Thoracic aorta (tissue), 2 donors: ENCODE measurements at places on chromosomes 13 and 19.
A peak's percentile ranks its signal among the peaks of the same experiment; 100 is the strongest.

DNA sequence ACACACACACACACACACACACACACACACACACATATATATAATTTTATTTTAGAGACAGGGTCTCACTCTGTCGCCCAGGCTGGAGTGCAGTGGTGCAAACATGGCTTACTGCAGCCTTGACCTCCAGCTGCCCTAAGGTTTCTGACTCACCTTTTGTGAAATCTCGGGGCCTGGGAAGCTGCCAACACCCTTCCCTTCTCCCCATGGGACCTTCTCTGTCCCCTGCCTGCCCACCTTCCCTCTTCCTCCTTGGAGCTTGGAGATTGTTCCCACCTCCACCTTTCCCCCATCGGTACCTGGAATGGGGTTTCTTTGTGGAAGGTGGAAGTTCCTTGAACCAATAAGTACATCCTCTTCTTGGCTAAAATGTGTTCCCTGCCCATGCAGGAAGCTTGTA, 6.3 kb downstream of the ARRDC5 start:
- no peak for DNase-seq

DNA sequence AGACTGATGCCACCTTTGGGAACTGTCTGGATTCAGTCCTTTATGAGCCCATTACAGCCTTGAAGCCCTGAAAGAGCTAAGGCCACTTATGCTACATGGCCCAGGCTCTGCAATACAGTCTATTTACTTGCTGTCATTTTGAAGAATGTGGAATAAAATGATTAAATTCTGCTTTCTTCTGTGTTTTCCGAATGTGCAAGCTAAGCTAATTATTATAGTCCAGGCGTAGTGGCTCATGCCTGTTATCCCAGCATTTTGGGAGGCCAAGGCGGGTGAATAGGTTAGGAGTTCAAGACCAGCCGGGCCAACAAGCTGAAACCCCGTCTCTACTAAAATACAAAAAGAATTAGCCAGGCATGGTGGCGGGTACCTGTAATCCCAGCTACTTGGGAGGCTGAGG, 142.5 kb downstream of the TEX29 start:
- no peak for DNase-seq

- no peak for DNase-seq
Measured at GRCh38 chr19:23996549-23996948, 81.9 kb downstream of the ZNF726 start.

- no peak for DNase-seq
Measured at GRCh38 chr19:8214802-8215201, 5.6 kb downstream of the CERS4 start.

DNA sequence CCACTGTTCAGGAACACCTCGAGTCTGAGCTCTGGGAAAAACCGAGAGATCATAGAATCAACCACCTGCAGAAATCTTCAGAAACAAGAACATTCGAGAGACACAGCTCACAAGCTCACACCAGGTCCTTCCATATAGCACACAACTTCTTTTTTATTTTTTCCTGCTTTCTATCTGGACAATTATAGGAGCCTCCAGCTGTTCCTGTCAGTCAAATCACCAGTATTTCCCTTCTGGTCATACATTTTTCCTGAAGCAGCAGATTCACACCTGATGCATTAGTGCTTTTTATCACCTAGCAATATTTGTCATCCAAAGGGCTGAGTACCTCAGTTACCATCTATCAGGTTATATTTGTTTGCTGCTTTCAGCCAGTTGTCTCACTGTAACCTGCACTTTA, 323.5 kb downstream of the FOXO1 start:
- DNase-seq: no peak

- no peak for DNase-seq
Measured at GRCh38 chr13:79439275-79439674, 33.2 kb upstream of the RBM26 start.

GRCh38 chr13:72541674-72542073, 185.8 kb downstream of the MZT1 start:
- DNase-seq: no peak

DNA sequence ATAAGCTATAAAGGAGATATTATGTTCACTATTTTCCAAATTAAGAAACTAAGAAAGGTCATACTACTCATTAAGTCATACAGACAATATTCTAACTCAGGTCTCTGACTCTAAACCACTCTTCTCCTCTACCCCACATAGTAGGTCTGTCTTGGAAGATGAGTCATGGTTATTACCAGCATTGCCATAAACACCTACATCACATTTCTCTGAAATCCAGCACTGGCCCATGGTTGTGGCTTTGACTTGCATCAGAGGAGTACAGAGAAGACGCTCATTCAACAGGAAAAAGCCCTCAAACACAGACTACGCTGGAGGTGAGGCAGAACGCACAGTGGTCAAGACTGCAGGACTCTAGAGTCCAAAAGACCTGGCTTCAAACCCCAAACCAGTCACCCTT, 476.8 kb downstream of the COG6 start:
- no peak for DNase-seq

DNA sequence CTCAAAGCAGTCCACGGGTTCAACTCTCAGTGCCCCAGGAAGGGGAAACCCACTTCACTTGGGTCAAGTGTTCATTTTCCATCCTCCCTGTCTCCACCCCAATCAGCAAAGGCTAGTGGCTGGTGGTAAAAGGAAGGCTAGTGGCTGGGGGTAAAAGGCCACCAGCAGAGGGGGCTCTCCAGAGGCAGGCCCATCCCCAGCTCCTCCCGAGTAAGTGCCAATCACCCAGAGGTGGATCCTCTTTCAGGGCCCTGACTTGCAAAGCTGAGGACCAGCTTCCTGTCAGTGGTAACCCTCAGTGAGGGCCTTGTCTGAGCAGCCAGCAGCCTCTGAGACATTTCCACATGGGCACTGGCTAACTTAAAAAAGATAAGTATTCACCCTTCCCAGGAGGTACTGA, 22.0 kb upstream of the TPT1 start:
- DNase-seq: no peak

DNA sequence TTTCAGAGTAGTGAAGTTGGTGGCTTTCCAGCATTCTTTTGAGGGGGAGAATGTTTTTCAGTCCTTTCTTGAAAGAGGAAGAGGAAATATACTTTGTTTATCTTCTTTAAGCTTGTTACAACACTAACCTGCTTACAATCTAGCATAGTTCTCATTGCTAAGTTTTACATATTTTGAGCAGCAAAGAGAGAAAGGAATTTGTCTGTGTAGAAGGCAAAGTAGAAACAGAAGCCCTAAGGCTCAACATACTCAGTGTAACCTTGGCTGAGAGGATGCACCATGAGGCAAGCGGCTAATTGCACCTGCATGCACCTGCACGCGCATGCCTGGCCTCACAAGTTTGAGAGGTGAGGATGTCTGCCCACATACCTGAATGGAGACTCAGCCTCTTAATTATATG, 2.2 kb downstream of the FRY start:
- no peak for DNase-seq

DNA sequence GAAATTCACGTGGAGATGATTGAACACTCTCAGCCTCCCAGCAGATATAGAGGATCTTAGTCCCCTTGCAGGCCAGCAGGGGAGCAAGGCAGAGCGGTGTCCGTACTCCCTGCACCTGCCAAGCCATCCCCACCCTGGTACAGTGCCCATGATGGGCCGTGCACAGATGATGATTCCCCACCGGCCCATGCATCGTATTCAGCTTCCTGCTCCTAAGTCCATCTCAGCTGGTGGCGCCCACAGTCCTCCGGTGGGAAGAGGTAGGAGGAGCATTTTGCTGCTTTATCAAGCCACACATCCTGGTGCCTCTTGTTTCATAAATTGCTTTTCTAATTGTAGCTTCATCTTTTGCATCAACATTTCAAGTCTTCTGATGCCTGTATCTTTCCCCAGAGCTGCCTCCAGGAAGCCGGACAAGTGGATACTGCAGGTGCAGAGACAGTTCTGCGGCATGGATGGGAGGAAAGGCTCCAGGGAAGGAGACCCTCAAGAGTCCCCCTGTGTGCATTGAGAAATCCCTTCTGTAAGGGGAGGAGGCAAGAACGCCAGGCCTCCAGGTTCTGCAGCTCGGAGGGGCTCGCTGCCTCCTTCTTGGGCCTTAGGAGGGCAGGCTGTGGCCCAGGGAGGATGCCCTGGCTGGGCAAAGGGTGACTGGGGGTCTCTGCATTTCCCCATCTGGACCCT, 55.3 kb downstream of the F2RL3 start:
- DNase-seq: no peak

- DNase-seq: no peak
Measured at GRCh38 chr19:32421589-32422361, 16.2 kb downstream of the DPY19L3 start.

GRCh38 chr13:82747291-82747690, 1135.0 kb downstream of the SLITRK1 start:
- DNase-seq: no peak

- DNase-seq: no peak
Measured at GRCh38 chr13:109228211-109228610, 558.2 kb downstream of the IRS2 start.

DNA sequence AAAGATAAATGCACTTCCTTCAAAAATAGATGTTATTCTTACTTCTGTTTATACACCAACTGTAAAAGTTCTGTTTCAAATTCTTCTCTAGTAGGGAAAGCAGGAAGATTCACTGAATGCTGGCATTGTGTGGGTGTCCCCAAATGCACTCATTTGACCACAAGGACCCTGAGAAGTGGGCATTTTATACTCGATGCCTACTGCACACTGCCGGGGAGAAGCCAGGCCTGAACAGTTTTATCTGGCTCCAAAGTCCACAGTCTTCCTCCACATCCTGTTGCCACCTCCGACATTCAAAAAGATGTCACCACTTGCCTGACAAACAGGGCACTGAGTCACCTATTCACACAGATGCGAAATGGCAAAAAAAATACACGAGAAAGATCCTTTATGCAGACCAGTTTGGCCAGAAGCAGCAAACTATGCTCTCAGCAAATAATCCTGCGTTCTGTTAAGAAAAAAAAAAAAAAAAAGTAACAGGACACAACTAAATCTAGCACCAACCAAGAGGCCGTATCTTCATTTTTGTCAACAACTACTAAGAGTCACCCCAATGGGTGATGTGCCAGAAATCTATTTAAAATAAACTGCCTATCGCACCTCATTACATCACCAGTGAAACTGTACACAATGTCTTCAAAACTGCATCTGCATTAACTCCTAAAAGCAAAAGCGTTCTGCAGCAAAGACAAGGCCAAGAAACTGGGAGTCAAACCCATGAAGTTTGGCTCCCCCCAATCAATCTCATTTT, 6.2 kb downstream of the ZC3H4 start:
- no peak for DNase-seq

GRCh38 chr19:35432911-35433310, 15.1 kb upstream of the FFAR2 start:
- no peak for DNase-seq

GRCh38 chr19:18379803-18380747, 5.9 kb upstream of the GDF15 start:
- DNase-seq: peak; percentile 86

DNA sequence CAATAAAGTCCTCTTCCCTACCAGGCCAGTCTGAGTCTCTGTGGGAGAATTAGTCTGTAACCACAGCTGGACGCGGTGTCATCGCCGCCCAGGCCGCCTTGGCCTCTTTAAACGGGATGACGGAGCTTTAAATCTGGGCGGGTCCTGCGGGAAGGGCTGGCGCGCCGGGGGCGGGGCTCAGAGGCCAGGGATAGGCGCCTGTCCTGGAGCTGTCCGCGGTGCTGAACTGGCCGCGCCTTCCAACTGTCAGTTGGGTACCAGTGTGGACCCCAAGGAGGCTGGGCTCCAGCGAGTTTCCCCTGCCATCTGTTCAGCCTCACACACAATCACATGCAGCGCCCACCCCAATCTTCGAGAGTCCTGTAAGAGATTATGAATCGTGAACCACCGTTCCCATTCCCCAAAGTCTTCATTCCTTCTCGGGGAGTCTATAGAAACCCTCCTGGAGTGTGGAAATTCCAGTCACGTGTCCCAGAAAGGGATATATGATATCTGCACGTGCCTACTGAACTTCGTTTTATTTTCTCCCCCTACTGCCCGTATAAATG, 11.5 kb downstream of the APLP1 start:
- peak; percentile 62 for DNase-seq
